ENCODE measurements at places on chromosomes 6 and 20. TPM values are rescaled to one million over a fixed set of nuclear protein-coding genes. Genes with fewer than 3 reads are reported as not detected.

Gene SLC23A2
- 22.2 TPM for total RNA-seq

DNA sequence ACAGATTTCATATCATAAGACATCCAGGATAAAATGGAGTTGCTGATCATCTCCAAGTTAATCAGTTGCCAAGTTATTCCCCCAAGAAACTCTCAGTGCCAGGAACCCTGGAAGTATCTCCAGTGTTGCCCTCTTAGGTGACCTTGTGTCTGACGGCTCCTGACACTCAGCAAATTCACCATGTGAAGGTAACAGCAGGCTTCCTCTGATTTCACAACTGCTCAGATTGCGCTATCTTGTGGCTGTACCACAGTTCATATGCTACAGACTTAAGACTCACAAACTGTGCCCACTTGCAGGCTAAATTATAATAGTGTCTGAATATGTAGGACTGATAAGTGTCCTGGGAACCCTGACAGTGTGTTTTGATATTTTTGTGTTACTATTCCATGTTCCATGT lies 186.6 kb upstream of the OPRM1 start:
- DNase-seq, result no peak
- H3K36me3 ChIP-seq, result no peaks in the 10 kb centered on the region
- no peak overlapping the region for H3K27ac ChIP-seq

Gene DDX43
- not detected for total RNA-seq

GRCh38 chr20:37378785-37379598 lies 33.1 kb downstream of the SRC start:
- H3K27ac ChIP-seq, result peak overlapping the region; percentile 18
- no peak overlapping the region for H3K4me3 ChIP-seq
- no peaks in the 10 kb centered on the region for H3K27me3 ChIP-seq
- DNase-seq, result no peak
- H3K36me3 ChIP-seq, result no peaks in the 10 kb centered on the region

DNA sequence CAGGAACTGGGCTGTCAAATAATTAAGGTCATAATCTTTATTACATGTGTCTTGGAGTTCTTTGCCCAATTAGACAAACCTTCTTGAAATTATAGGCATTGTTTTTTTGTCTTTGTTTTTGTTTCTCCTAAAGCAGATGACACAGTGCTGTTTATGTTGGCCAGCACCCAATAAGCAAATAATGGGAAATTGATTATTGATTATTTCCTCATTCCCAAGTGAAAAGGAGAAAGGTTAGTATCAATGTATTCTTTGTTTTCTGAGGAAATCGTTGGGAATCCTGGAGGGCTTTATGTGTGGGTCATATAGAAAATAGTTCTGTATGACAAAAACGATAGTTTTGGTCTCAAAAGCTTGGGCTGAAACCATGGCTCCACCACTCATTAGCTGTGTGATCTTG lies 4.5 kb upstream of the CYP24A1 start:
- peaks cover 50% of the 10 kb centered on the region for H3K27me3 ChIP-seq
- H3K36me3 ChIP-seq, result no peaks in the 10 kb centered on the region
- H3K27ac ChIP-seq, result no peak overlapping the region
- no peak overlapping the region for H3K4me3 ChIP-seq

Data from osteocyte (in vitro differentiated cells).